Suprapubic skin (tissue), 4 donors: ENCODE measurements at places on chromosomes 7 and 10. TPM values are rescaled to one million over a fixed set of nuclear protein-coding genes. Genes with fewer than 3 reads are reported as not detected.

HOXA5 gene
- total RNA-seq = 16.3 TPM

OR9A2 gene
- 0.64 TPM for total RNA-seq

PKD2L1 gene
- not detected for total RNA-seq

CRYGN gene
- not detected for total RNA-seq

IMPDH1 gene
- total RNA-seq = 43.9 TPM

CNPY1 gene
- not detected for total RNA-seq

GARIN1A gene
- 1.4 TPM for total RNA-seq

CARD11 gene
- total RNA-seq = not detected

DNA sequence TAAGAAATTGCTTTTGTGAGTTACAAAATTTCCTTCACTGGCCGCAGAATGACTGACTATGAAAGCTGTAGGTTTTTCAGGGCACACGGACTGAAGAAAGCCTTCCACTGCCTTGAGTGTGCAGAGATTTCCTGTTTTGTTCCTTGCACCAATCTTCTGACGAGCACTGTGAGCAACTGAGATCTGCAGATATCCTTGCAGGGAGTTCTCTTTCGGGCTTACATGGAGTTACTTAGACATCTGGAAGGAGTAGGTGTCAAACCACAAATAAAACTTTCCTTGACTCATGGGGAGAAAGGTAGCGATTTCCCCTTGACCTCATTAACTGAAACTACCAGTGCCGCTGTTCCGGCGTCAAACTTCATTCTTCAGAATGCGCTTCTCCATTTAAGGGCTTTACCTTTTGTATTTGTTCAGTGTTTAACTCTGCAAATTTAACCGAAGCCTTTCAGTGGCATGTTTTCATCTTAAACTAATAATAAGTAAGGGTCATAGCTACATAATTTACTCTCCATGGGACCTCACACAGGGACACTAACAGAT is 1175.3 kb downstream of the GATA3 start:
- DNase-seq = no peak

GRCh38 chr10:37488792-37489657 is 363.6 kb downstream of the ANKRD30A start:
- DNase-seq = no peak

DNA sequence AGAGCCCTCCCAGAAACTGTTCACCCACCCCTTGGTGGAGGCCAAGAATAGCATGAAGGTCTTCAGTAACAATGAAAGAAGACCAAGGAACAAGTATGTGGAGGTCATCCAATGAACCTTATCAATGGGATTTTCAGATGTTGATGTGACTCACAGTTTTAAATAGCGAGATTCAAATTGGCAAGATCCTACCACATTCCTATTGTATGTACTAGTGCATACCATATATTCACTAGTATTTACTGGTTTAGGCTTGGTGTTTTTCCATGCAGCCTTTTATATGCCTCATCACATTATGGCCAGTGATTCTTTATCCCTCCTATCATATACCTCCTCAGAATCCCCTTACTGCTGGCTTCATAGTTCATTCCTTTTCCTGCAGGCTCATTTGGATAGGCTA is 54.4 kb downstream of the ITGB8 start:
- DNase-seq = no peak

- no peak for DNase-seq
Measured at GRCh38 chr10:55495555-55495954, 694.5 kb upstream of the PCDH15 start.

- DNase-seq = no peak
Measured at GRCh38 chr7:22049766-22050500, 104.2 kb upstream of the CDCA7L start.

DNA sequence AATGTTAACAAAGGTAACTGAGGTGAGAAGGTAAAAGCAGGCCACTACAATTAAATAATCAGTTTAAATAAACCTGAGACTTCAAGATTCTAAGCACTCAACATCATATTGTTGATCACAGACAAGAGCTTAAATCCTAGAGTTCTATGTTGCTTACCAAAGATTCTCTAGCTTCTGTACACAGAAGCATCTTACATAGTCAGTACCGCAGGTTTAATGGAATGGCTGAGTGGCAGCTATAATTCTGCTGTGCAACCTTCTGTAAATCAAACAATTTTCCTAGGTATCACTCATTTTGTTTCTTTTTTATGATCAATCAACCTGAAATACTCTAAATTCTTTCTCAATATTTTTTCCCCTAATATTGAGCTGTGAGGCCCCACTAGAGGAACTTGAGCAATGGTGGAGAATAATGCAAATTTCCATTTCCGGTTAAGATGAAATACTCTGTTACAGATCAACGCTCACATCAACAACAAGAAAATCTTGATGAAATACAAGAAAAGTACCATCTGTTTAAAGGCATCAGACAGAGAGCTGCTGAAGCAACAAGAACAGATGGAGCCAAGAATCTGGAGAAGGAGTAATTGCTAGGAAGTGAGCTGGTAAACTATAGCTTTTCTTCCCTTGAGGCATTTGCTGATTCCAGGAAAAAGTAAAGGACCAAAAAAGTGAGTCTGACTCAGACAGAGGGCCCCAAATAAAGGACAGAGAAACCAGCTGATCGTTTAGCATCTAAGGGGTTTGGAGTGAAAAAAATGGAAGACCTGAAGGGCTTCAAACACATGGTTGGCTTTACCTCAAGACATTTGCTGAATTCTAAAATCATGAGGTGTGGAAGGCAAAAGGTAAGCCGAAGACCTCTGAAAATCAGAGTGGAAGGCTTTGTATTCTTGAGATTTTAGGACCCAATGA is 22.6 kb downstream of the PNPLA8 start:
- DNase-seq = no peak

GRCh38 chr7:15686295-15686956 is at the start of gene MEOX2:
Gene MEOX2, minus strand, starts transcription at chr7:15686683. Its CDS starts 281 bp downstream, at chr7:15686402.
- peak; percentile 81 for DNase-seq

DNA sequence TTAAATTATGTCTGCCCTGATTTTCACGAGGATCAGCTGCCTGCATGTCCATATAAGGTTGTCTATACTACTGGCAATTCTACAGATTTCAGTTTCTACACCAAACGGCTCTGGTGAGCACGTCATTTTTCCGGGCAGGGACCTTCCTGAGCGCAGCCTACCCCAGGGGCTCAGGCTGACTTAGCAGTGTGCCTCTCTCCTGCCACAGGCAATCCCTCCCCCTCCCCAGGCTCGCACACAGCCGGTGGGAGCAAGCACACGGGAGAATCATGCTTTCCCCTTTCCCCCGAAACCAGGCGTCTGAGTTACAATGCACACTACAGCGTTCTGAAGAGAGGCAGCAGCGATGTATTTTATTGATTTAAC is 1.7 kb downstream of the KLF6 start:
- no peak for DNase-seq

DNA sequence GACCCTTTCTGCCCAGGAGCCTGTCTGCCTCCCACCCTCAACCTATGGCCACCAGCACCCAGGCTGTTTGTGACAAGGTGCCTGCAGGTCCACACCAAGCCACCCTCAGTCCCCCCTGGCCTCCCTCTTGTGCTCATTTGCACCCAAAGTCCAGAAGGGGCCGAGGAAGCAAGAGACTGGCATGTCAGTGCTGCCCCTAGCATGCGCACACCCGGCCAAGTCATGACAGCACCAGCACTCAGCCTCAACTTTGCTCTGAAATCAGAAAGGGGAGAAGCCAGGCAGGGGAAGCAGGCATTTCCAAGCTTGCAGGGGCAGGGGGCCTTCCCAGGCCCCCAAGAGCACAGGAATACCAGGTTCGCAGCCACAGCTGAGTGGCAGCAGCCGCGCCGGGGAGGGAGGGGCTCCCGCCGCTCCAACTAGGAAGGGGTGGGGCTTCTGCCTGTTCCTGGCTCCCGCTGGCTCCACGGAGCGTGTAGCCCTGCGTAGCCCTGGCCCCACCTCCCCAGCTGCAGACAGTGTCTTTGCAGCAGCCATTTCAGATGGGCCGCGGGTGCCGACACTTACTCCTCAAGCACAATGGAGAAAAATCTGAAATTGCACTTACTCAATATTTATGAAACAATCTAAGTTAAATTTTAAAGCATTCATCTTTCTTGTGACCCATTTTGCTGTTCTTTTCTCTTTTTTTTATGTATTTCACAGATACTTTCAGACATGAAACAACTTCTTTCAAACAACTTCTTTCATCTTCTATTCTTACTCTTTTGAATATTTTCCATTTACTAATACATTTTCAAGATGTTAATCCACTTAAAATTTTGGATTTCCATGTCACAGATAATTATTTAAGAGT is 54.9 kb upstream of the ABCB5 start:
- DNase-seq = no peak

DNA sequence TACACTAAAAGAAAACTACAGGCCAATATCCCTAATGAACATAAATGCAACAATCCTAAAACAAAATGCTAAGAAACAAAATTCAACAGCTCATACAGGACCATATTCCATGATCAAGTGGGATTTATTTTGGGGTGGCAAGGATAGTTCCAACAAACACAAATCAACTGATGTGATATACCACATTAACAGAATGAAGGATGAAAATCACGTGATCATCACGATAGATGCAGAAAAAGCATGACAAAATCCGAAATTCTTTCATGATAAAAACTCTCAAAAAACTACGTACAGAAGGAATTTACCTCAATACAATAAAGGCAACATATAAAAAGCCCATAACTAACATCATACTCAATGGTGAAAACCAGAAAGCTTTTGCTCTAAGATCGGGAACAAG is 124.0 kb downstream of the RELN start:
- DNase-seq = no peak

- DNase-seq = no peak
Measured at GRCh38 chr7:11345621-11346020, 371.9 kb downstream of the PHF14 start.

GRCh38 chr7:141763797-141764196 is at the start of gene TAS2R3:
Gene TAS2R3, plus strand, starts transcription at chr7:141764097. Its CDS starts 62 bp downstream, at chr7:141764159.
- DNase-seq = no peak

DNA sequence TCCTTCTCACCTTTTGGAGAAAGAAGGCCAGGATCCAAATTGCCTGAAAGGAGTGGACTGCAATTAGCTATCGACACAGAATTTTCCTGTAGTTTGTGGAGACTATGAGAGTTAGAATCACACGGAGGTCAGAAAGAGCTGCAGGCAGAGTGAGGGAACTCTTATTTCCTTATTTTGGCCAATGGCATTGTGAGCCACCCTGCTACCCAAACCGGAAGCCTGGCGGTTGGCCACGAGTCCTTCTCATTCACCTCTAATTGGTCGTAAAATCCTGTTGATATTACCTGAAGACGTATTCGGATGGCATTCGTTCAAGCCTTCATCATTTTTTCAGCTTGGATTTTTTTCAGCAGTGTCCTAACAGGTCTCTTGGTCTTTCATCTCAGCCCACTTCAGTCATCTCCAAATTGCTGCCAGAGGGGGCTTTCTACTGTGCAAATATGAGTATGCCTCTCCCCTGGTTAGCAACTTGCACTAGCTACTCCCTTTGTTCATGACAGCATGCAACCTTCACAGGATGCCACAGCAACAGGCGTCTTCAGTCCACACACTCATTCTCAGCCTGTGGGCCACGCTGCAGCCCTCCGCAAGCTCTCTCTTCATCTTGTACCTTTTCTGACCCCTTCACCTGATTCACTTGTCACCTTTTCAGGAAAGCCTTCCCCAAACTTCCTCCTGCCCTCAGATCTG is 66.9 kb downstream of the GATA3 start:
- DNase-seq = no peak

DNA sequence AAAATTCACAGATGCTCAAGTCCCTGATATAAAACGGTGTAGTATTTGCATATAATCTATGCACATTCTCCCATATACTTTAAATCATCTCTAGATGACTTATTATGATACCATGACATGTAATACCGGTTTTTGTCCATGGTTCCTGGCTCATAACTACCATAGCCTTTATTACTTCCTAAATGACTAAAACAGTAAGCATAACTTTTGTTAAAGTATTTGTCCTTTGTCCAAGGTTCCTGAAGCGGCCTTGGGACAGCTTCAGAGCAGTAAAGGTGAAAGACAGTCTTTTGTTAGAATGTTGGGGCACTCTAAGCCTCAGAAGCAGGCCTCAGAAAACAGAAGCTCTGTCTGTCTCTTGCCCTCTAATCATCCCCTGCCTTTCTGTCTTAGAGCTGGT is 4.0 kb downstream of the CRCP start:
- no peak for DNase-seq
